ENCODE measurements at places on chromosomes 5 and 9.

GRCh38 chr9:110356639-110357395 is 19.2 kb upstream of the TXNDC8 start:
- DNase-seq = no peak

GRCh38 chr5:141319699-141320098 is 885 bp downstream of the TAF7 start:
- DNase-seq = no peak

DNA sequence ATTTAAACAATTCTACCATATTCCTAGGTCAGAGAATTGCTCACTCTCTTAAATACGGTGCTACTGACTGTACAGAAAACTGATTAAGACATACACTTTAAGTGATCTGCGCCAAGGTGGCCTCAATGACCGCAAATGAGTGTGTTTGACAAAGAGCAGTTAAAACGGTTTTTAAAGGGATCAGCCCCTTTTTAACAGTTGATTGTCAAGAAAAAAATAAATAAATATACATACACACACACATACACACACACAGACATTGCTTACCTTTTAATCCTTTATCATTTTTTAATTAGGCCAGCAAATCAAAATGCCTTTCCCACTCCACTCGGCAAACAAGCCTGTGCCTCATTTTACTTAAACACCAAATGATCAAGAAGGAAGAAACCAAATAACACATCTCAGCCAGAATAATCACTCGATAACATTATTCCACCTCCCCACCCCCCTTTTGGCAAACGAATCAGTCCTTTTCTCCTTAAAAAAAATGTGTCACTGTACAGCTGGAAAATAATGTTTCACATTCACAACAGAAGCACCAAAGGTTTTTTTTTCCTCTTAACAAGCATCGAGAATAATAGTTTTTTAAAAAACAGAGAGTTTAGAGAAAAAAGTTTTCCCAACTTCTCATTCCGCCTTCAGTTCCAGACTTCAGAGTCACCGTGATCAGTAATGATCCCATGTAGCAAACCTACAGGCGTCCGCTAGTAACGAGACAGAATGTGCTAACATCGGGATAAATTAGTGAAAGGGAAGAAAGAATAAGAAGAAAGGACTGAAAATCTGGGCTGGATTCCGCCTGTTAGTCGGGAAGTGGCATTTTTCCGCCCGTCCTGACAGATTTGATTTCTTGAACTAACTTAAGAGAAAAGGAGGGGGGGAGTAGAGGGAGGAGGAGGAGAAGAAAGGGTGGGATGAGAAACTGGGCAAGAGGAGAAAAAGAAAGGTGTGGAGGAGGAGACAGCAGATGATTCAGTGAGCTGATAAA is at the start of gene ZNF608:
Gene ZNF608 (minus strand): TSS at position 712 of the 988 bp plus-strand sequence. CDS start 1,650 bp downstream, outside the sequence.
- DNase-seq = no peak

DNA sequence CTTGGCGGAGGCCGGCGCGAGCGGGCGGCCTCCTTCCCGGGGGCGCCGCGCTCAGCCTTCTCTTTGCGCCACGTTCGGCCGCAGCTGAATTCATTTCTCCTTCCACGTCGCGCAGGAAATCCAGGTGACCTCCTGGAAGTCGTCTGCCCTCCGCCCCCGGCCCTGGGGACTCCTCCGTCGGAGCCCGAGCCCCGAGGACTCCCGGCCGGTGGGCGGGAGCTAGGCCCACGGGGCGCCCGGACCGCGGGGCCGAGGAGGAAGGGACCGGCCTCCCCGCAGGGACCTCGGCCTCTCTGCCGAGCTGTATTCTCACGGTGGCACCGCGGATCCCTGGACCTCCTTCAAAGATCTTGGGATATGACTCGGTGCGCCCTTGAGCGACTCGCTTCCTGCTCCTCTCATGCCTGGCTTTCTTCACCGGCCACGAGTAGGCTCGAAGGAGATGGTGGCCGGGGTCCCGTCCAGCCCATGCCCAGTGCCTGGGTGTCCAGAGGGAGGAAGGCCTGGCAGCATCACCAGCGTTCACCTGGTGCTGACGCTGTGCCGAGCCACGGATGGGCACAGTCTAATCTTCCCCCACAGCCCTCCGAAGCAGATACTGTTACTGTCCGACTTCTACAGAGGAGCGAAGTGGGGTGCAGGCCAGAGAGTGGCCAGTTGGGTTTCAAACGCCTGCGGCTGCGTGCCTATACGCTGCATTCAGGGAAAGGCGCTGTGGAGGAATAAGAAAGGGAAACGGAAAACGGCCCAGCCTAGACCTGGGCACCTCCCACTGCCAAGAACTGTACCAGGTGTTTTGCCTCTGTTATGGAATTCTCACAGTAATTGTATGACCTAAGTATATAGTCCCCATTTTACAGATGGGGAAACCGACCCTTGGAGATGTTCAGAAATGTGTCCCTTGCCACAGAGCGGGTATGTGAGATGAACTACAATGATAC is 47.3 kb downstream of the PAX5 start:
- DNase-seq = no peak

- DNase-seq = no peak
These were observed 463.5 kb downstream of the RASEF start for GRCh38 chr9:82599336-82599949.

- no peak for DNase-seq
These were observed 25.8 kb downstream of the ECPAS start for GRCh38 chr9:111458139-111459009.

GRCh38 chr5:66958980-66959641 is 237.5 kb downstream of the CD180 start:
- no peak for DNase-seq

GRCh38 chr9:4742246-4742645 is 1.2 kb upstream of the AK3 start:
- no peak for DNase-seq

DNA sequence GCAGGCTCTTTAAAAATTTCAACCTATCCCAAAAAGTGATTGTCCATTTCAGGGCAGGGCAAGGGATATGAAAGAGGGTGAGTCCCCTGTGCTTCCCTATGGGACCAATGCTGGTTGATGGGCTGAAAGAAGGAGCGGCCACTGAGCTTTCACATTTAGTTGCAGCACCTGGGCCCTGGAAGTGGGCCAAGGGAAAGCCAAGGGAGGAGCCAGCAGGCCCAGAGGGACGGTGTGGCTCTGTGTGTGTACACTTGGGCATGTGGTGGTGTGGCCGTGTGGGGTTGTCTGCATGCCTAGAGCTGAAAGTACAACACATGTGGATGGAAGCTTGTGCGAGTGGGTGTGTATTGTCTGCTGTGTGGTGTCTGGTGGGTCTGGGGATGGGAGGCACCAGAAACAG is 14.0 kb upstream of the PSMD5 start:
- DNase-seq = no peak

DNA sequence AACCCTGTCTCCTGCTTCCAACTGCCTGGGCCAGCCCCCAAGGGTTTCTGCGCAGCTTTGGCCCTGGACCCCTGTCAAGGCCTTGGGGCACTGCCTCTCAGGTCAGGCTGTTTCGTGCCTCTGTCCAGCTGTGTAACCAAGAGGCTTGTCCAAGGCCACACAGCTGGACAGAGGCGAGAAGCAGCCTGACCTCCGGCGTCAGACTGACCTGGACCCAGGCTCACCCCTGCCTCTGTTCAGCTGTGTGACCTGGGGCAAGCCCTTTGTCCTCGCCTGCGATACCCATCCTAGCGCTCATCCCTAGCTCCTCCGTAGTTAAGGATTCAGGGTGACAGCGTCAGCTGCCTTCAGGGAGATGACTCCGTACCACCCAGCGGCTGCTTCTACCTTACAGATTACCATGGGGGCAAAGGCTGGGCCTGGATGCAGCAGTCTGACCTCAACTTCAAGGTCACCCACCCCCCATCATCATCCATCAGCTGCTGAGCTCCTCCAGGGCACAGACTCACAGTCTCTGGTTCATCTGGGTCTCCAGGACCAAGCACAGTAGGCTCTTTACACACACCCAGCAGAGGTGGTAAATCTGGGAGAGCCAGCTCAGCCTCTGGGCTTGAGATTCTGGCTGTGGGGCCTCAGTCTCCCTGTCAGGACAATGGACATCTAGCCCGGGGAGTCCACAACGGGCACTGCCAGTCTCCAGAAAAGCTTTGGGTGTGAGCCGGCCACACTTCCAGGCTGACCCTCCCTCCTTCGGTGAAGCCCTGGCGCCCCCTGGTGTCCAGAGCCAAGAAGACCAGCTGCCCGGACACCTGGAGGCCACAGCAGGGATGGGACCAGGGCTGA is 7.9 kb downstream of the AK1 start:
- peak; percentile 94 for DNase-seq

DNA sequence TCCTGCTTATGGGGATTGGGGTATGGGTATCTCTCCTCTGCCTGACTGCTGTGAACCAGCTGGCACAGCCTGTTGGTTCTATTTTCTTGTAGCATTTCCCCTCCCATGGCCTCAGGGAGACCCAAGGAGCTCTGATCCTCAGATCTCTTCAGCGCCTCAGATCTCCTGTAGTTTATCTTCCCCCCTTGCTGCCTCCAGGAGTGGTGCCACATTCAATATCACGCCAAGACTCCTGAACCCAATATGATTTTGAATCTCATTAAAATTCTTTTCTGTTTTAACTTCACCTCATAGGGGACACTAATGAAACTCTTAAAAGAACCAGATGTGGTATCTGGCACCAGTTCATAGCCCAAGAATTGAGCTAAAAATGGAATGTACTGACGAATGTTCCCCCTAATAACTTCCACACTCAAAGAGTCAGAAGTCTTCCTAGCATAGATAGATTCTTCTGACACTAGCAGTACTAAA is 59.6 kb upstream of the LIFR start:
- no peak for DNase-seq

- no peak for DNase-seq
These were observed 35.4 kb upstream of the C5orf47 start for GRCh38 chr5:173953528-173954090.

DNA sequence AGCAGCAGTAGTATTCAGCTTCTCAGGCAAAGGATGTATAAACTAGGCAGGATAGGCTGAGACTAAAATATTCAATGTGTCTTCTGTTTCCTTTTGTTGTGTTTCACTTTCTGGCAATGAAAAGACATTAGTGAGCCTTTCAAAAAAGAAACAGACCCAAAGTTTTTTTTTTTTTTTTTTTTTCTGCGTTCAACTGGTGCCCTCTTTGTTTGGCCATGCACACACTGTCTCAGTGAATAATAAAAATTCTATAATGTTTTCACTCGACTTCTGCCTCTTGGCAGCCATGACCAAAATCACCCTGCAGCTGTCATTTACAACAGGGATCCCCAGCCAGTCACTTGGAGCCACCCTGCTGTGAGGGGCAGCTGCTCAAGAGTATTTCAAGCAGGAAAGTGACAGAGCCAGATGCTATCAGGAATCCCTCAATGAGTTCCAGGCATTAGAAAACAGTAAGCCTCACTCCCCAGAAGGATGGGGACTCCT is 44.0 kb upstream of the MAN2A1 start:
- no peak for DNase-seq

- DNase-seq = no peak
These were observed 38.6 kb upstream of the OLFM1 start for GRCh38 chr9:135048758-135049444.

All from GM10248 (cell line).